ENCODE measurements at places on chromosomes 11 and 22.

GRCh38 chr22:49975543-49976389 lies 15.2 kb downstream of the PIM3 start:
- peak; percentile 39 for DNase-seq

- DNase-seq, result no peak
Observed at GRCh38 chr11:80524349-80524748, 1083.5 kb upstream of the TENM4 start.

GRCh38 chr22:16989915-16990314 lies 18.1 kb downstream of the GAB4 start:
- DNase-seq, result no peak

DNA sequence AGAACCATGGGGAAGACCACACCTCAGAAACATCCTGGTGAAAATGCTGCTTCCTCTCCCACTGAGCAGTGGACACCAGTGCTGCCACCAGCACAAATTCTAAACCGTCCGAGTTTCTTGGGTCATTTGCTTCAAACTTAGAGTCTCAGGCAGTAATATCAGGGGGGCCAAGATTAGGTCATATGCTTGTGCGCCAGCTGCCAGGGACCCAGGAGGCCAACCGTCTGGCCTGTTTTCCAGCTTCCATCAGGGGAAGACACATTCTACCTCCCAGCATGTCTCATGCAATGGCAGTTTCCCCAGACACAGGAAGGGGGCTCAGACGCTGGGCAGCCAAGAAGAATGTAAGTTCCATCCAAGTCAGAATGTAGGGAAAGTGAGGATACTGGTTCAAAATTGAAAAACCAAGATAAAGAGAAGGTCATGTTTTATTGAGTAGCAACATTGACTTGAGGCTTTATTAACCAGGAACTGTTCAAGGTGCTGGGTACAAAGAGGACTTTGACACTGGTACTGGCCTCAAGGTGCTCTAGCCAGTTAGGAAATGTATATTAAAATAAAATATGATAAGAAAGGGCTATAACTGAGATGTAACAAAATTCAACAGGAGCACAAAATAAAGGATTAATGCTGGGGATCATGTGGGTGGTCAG lies 59.7 kb upstream of the EED start:
- DNase-seq, result no peak

- no peak for DNase-seq
Observed at GRCh38 chr11:2804701-2805387, 80.7 kb downstream of the CDKN1C start.

GRCh38 chr11:86145439-86146156 lies 76.7 kb upstream of the PICALM start:
- DNase-seq, result no peak

- no peak for DNase-seq
Observed at GRCh38 chr11:41175304-41175972, 284.0 kb downstream of the LRRC4C start.

DNA sequence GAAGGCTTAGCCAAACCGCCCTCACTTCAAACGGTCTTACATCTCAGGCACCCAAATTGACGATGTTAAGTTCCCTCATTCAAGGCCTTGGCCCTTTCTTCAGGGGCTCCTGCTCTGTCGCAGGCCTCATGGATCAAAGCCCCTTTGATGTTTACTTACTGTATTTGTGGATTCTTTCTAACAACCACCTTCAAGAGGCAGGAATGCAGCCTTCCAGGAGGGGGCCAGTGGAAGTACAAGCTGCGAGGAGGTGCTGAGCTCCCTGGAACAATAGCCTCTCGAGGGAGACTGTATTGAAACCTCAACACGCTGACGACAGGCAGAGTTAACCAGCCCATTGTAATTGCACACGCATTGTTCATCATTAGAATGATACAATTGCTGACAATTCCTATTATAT lies 209.1 kb downstream of the ST3GAL4 start:
- DNase-seq, result no peak

- peak; percentile 26 for DNase-seq
Observed at GRCh38 chr11:60389279-60389910, 6.9 kb upstream of the MS4A14 start.

GRCh38 chr11:62459080-62459479 lies 40.2 kb downstream of the SCGB1A1 start:
- DNase-seq, result no peak

DNA sequence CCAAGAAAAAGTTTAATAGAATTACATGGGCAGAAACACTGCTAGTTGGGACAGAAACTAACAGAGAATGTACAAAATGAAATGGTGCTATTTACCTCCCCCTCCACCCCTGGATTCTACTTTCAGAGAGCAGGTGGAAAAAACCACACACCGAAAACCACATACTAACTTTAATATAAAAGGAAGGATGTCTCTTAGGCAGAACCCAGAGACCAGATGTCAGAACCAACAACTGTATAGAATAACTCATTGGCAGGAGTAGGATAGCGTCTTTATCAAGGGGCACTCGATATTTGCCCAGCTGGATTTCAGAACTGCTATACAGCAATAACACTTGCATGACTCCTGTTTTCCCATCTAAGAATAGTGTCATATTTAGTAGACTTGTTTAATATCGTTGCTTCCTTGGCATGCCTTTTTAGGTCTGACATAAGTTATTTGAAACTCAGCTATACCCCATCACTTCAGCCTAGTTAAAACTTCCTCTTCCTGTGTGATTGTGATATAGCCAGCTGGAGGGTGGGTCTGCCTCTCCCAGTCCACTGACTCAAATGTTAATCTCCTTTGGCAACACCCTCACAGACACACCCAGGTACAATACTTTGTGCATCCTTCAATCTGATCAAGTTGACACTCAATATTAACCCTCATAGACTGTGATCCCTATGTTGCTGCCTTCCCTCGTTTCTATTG lies 1.2 kb downstream of the SLC22A25 start:
- no peak for DNase-seq

- DNase-seq, result no peak
Observed at GRCh38 chr11:99368583-99368982, 347.8 kb downstream of the CNTN5 start.

DNA sequence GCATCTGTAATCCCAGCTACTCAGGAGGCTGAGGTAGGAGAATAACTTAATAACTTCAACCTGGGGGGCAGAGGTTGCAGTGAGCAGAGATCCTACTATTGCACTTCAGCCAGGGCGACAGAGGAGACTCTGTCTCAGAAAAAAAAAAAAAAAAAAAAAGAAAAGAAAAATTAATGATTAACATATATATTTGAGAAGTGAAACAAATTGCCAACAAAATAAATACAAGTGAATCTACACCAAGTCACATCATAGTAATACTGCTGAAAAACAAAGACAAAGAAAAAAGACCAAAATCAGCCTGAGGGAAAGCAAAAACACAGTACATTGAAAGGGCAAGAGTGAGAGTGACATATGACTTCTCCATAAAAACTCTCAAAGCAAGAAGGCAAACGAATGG lies 123.7 kb downstream of the CASP12 start:
- DNase-seq, result no peak

- DNase-seq, result no peak
Observed at GRCh38 chr11:105821781-105822180, 200.3 kb downstream of the MSANTD4 start.
